ENCODE measurements at places on chromosomes 3 and 15. TPM values are rescaled to one million over a fixed set of nuclear protein-coding genes. Genes with fewer than 3 reads are reported as not detected.

IL16 gene
- 1.6 TPM for total RNA-seq

TCAIM gene
- total RNA-seq, result 18.9 TPM

STAC gene
- total RNA-seq, result 7.3 TPM

BTD gene
- total RNA-seq, result 21.8 TPM

CYP1A2 gene
- total RNA-seq, result not detected

ADGRG7 gene
- total RNA-seq, result not detected

SHC4 gene
- total RNA-seq, result 10.2 TPM

CPA3 gene
- total RNA-seq, result not detected

LRRC2 gene
- total RNA-seq, result 0.37 TPM

IL5RA gene
- total RNA-seq, result not detected

CELF6 gene
- not detected for total RNA-seq

GASK1A gene
- not detected for total RNA-seq

ARL6 gene
- 9.5 TPM for total RNA-seq

PPARG gene
- total RNA-seq, result 63.7 TPM

EXD1 gene
- total RNA-seq, result not detected

C15orf62 gene
- total RNA-seq, result 0.88 TPM

SNURF gene
- total RNA-seq, result 38.5 TPM

CCRL2 gene
- not detected for total RNA-seq

LIPC gene
- 0.08 TPM for total RNA-seq

PLSCR2 gene
- not detected for total RNA-seq

MYRIP gene
- total RNA-seq, result not detected

DCP1A gene
- 14.5 TPM for total RNA-seq

PRSS50 gene
- total RNA-seq, result not detected

CPN2 gene
- not detected for total RNA-seq

MAPKAPK3 gene
- 50.8 TPM for total RNA-seq

FAM227B gene
- 1.6 TPM for total RNA-seq

DNASE1L3 gene
- not detected for total RNA-seq

UROC1 gene
- total RNA-seq, result not detected

PIERCE2 gene
- total RNA-seq, result 1.1 TPM

TIGIT gene
- not detected for total RNA-seq

CFAP91 gene
- total RNA-seq, result 0.50 TPM

MYO9A gene
- 12.0 TPM for total RNA-seq

NOX5 gene
- 0.11 TPM for total RNA-seq

IGSF10 gene
- 0.32 TPM for total RNA-seq

DTWD1 gene
- total RNA-seq, result 27.3 TPM

TRIM42 gene
- not detected for total RNA-seq

FBN1 gene
- total RNA-seq, result 18.1 TPM

ONECUT1 gene
- total RNA-seq, result 0.58 TPM

SMAD3 gene
- 54.4 TPM for total RNA-seq

CCK gene
- 1.4 TPM for total RNA-seq

LDHAL6B gene
- not detected for total RNA-seq

PRR20G gene
- not detected for total RNA-seq

ZNF35 gene
- 15.7 TPM for total RNA-seq

MCTP2 gene
- 5.8 TPM for total RNA-seq

FETUB gene
- not detected for total RNA-seq

GPR62 gene
- not detected for total RNA-seq

RAB6B gene
- 0.41 TPM for total RNA-seq
